ENCODE measurements at places on chromosomes 6 and 20.

GRCh38 chr6:703552-703951 lies 10.6 kb upstream of the EXOC2 start:
- no peak for DNase-seq

GRCh38 chr20:19095762-19096161 lies 116.7 kb upstream of the SLC24A3 start:
- no peak for DNase-seq

- DNase-seq, result peak; percentile 75
Observed at GRCh38 chr6:44247338-44248302, 719 bp downstream of the HSP90AB1 start.

GRCh38 chr6:39980839-39981580 lies 46.7 kb upstream of the MOCS1 start:
- DNase-seq, result no peak

- DNase-seq, result no peak
Observed at GRCh38 chr6:53299331-53300005, 49.3 kb downstream of the ELOVL5 start.

Measured in activated B cell treated with CpG ODN at 0.5 μM for 24 hours (primary cell).